HT1080 (cell line): ENCODE measurements at places on chromosomes 16 and 17.
A peak's percentile ranks its signal among the peaks of the same experiment; 100 is the strongest.

GRCh38 chr17:39679521-39680192, 8.2 kb downstream of the PGAP3 start:
- DNase-seq: no peak

DNA sequence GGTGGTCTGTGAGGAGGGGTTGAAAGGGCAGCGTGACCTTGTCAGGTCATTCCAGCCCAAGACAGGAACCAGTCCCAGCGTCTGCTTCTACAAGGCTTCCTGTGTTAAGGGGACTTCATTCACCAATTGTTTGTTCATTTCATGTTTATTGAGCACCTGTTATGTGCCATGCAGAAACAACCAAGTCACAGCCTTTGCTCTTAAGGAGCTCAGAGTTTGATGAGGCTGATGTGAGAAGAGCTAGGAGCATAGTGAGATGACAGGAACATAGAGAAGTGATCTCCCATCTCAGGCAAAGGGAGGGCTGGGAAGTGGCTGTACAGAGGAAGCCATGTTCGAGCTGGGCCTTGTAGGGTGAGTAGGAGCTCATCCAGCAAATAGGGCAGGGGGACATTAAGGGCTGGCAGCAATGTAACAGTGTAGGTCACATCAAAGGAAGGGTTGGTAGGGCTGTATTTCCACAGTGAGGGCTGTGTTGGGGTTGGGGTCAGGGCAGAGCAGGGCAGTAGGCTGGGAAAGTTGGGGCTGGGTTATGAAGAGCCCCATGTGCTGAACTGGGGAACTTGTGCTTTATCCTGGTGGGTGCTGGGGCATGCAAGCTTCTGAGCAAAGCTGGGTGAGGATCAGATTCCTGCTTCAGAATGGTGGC, 79.8 kb downstream of the ARHGAP23 start:
- no peak for DNase-seq

GRCh38 chr16:81116285-81116684, 20.1 kb upstream of the GCSH start:
- DNase-seq: no peak

DNA sequence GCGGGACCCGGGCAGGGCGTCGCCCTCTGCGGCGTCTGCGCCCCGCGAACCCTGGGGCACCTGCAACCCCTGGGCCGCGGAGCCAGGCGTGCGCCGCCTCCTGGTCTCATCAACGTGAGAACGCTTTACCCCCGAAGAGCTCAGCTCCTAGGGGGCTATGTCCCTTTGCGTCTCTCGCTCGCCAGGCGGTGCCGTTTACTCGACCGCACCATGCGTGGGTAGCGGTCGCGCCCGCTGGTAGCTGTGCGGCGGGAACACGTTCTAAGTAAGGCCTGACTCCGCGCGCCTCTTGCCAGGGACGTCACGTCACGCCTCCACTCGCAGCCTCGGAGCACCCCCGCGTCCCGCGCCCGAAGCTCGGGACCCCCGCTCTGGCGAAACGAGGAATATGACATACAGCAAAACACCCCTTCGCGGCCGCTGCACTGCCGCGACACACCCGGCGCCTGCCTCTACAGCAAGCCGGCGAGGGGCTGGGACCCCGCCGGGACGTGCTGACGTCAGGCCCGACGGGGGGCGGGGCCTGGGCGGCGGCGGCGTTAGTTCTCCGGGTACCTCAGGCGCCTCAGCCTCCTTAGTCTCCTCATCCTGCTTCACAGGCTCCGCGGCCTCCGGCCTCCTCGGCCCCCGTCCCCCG, at the start of gene RAB11FIP3:
TSS of gene RAB11FIP3 (plus strand) at position 568 of the 637 bp plus-strand sequence. CDS start 358 bp downstream, outside the sequence.
- DNase-seq: peak; percentile 87

- no peak for DNase-seq
Observed at GRCh38 chr17:81884520-81884919, 6.9 kb downstream of the ALYREF start.

GRCh38 chr17:79648181-79648831, 37.5 kb upstream of the RBFOX3 start:
- no peak for DNase-seq

- no peak for DNase-seq
Observed at GRCh38 chr17:1555651-1556471, 6.7 kb downstream of the PITPNA start.

DNA sequence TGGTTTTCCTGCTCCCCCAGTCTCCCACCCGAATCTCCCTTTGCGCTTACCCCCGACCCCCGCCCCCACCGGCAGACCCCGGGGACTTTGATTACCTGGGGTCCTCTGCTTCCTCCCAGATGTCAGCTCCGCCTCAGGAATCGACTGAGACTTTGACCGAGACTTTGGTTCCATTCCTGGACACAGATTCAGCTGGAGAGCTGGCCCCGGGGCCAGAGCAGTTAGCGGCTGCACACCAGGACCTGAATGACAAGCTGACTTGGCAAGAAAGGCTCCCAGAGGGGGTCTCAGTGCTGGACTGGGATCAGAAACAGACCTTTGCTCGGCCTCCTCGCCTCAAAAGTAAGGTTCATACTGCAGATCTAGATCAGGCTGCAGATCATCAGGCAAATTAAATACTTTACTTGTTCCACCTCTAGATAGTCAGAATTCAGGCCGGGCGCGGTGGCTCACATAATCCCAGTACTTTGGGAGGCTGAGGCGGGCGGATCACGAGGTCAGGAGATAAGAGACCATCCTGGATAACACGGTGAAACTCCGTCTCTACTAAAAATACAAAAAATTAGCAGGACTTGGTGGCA, 60.3 kb upstream of the FBXO47 start:
- no peak for DNase-seq

DNA sequence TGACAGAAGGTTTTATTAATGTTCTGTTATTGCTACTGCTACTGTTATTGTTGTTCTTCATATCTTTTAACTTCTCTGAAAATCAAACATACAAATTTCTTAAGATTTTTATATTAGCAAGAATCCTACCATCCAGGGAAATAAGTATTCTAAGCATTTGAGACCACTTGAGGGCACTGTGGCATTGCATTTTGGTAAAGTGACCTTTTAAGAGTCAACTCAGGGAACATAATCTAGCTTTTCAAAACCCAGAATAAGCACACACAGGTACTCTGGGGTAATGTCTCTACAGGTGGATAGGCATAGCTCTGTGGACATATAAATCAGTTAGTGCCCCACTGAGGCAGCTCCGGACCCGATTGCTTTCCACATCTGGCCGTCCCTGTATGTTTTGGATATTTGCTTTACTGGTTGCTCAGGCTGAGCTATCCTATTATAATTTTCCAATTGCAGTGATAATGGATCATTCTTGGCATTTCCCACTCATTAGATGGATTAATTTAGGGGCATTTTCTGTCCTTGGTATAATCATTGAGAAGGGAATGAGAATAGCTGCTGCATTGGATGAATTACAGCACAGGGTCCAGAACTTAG, 1425.1 kb upstream of the CDH8 start:
- DNase-seq: no peak

GRCh38 chr17:30570191-30570590, 93.0 kb downstream of the GOSR1 start:
- no peak for DNase-seq

DNA sequence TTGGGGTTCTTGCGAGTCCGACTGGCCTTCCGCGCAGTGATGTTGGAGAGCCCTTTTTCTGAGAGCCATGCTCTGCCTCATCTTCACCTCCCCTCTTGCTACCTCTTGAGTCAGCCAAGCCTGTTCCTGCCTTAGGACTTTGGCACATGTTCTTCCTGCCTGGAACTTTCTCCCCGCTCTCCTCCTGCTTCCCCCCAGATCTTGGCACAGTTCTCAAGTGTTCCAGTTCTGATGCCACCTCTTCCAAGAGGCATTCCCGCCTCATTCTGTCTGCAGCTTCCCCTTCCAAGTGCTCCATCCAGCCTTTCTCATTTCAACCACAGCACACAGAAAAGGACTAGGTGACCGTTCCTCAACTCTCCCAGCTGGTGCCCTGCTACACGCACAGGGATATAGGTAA, 7.7 kb downstream of the AKAP1 start:
- no peak for DNase-seq

- DNase-seq: no peak
Observed at GRCh38 chr16:25219070-25219737, 2.5 kb downstream of the AQP8 start.

GRCh38 chr17:19271780-19272357, 34.7 kb downstream of the EPN2 start:
- no peak for DNase-seq

DNA sequence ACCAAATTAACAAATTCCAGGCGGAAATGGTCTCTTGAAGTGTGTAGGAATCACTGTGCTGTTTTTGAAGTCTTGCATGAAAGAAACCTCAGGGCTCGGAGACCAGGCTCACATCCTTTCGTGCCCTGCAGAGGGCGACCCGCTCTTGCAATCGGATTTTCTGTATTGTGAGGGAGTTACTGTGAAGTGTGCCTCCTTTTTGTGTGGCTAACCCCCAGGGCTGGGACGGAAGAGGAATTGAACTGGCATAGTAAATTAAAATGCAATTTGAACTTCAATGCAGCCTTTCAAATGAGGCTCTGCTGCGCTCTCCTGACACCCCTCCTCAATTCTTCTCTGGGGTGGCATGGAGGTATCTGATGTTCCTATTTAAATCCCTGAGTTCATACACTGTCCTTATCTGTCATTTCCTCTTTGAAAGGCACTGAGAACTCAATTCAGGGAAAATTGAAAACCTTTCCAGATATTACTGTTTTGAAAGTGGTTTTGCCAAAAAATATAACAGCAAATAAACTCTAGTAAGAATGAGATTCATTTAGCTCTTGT, 51.5 kb upstream of the MGAT5B start:
- DNase-seq: peak; percentile 71

- no peak for DNase-seq
Observed at GRCh38 chr17:8753136-8753975, 5.0 kb downstream of the SPDYE4 start.

GRCh38 chr16:643050-643368, 1.4 kb downstream of the MCRIP2 start:
- no peak for DNase-seq

GRCh38 chr16:84751241-84751640, 51.4 kb downstream of the USP10 start:
- no peak for DNase-seq

DNA sequence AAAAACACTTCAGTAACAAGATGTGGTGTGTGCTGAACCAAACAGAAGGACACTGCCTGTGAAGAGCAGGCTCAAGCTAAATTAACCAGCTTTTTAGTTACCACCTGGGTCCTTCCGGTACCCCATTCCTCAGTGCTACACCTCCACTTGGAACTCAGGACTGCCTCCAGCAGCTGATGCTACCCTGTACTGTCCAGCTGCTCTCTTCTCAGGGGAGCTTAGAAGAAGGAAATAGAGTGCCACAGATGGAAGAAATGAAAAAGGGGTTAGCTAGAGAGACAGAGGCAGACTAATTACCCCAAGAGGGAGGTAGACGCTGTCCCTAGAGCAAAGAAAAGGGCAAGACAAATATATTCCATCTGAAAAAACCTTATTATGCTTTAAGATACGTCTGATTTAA, 5.7 kb downstream of the MED13 start:
- no peak for DNase-seq

- DNase-seq: no peak
Observed at GRCh38 chr16:30964574-30965226, 7.1 kb downstream of the SETD1A start.

DNA sequence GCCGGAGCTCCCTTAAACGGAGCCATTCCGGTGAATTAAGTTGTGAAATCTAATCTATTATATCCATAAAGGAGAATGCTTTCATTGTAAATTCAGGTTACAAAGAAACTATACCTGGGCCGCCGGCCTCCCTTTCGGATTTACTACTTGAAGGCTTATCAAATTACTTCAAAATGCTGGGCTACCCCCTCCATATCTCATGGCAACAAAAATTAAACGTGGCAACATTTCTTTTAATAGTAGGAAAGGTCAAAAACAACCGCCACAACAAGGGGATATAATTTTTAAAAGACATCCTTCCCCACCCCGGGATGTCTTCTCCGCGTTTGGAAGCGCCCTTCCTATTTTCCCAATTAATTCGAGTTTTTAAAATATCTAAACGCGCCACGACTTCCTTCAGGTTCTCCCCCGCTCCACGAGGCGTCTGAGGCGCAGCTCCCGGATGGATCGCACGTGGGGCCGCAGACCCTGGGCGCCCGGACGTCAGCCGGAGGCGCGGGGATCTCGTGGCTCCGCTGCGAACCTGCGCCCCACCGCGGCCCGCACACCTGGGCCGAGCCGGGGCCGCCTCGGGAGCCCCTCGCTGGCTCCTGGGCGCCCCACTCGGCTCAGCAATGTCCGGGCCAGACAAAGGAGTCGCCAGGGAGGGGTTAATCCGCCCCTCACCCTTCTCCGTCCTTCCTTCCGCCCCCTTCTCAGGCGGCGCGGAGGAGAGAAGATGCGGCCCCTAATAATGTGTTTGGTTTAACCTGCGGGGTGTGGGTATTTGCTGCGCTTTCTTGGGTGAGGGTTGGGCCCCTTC, 47.4 kb upstream of the SLC38A10 start:
- no peak for DNase-seq

DNA sequence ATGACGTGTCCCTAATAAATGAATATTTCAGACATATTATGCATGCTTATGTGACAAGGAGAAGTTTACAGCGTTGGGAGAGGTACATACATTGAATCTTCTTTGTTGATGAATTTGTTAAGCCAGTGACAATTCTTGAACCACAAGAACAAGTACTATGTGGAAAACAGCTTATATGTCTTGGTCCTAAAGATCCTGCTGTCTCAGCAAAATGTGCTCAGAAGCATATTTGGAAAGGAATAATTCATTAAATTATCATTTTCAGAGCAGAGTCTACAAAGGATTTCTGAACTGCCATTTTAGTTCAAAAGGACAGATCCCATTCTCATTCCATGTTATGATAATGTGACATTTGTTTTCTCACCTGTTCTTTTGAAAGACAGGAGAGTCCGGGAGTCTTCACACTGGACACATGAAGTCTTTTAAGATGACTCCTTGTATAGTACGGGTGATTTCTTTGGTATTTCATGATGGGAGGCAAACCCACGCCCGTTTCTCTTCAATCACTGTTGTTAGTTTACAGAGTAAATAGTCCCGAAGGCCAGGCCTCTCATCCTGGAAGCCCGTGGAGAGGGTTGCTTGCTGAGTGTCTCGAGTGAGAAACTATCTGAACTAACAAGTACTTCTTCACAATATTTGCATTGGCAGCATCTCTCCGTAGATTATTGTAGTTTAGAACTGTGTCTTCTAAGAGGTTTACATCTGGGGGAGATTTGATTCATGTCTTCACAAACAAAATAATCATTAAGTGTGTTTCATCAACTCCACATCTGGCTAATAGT, 26.7 kb downstream of the VPS35L start:
- DNase-seq: no peak

DNA sequence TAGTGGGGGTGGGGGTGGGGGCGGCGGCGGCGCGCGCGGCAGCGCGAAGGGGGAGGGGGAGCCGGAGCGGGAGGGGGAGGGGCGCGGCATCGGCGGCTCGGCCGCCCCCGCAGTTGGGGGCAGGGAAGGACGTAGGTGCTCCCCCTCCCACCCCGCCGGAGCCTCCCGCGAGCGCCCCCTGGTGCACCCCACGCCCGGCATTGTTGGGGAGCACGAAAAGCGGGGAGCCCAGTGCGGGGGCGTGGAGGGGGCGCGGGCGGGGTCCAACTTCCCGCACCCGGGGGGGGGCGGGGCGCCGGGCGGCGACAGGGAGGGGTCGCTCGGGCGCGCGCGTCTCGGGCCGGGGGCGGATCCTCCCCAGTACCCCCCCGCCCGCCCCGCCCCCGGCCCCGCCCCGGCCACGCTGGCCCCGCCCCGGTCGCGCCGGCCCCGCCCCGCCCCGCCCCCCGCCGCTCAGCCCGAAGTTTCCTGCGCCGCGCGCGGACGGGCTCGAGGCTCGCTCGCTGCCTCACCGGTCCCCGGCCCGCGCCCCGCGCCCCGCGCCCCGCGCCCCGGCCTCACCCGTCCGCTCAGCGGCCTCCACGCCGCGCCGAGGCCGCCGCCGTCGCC, at the start of gene CACNA1H:
TSS of gene CACNA1H (plus strand) at position 456 of the 609 bp plus-strand sequence. CDS start 632 bp downstream, outside the sequence.
- no peak for DNase-seq

- no peak for DNase-seq
Observed at GRCh38 chr17:50564916-50565315, 4.4 kb downstream of the CACNA1G start.

GRCh38 chr16:79898703-79899102, 298.2 kb upstream of the MAF start:
- DNase-seq: no peak
